Daoy (cell line): ENCODE measurements at places on chromosomes 3 and 15. TPM values are rescaled to one million over a fixed set of nuclear protein-coding genes. Genes with fewer than 3 reads are reported as not detected.

The CGNL1 gene
- 0.30 and 0.34 TPM in 2 replicates for total RNA-seq

The QRICH1 gene
- 42.9 and 51.8 TPM in 2 replicates for total RNA-seq

GRCh38 chr3:22098021-22098420 is 347.0 kb upstream of the ZNF385D start:
- no peak for DNase-seq

- no peak for DNase-seq
These were observed 9.0 kb downstream of the SLC24A1 start for GRCh38 chr15:65630760-65631159.

GRCh38 chr3:21642433-21642832 is 108.6 kb downstream of the ZNF385D start:
- DNase-seq, result no peak

DNA sequence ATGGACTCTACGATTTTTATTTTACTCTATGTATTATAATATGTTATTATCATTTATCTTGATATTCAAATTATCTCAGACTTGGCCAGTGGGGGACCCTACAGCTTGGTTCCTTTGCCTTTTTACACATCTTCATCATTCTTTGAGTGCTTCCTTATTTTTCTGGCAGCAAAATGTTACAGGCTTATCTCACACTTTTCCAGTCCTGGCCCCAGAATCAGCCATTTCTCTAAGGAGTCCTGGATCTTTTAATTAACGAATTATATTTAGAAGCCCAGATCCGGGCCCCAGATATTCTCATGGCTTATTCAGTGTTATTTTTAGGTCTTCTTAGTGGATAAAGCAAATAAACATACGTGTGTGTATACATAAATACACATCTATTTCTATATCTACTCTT is 32.8 kb upstream of the MELTF start:
- DNase-seq, result no peak

DNA sequence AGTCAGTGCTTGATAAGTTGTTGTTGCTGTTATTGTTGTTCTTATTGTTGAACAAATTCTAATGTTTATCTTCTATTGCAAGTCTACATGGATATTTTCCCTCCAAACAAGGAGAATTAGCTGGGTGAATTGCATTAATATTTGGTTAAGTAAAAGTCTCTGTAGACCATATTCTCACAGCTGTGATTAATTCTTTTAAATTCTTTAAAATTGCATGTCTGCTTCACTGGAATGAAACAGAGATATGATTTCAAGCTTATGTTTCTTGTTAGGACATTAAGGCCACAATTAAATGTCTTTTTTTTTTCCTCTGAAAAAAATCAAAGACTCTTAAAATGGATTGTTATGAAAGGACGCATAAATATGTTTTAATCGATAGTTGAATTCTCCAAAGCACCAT is 153.4 kb downstream of the EBLN2 start:
- DNase-seq, result no peak

DNA sequence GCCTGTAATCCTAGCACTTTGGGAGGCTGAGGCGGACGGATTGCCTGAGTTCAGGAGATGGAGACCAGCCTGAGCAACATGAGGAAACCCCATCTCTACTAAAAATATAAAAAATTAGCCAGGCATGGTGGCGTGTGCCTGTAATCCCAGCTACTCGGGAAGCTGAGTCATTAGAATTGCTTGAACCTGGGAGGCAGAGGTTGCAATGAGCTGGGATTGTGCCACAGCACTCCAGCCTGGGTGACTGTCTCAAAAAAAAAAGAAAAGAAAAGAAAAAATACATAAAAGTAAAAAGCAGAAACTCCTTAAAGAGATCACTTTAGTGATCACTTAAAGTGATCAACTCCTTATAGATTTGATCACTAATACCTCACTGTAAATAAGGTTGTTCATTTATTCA is 78.0 kb downstream of the GMPS start:
- DNase-seq, result no peak
